AG09319 (cell line): ENCODE measurements at places on chromosomes 16 and 17.
A peak's percentile ranks its signal among the peaks of the same experiment; 100 is the strongest.

DNA sequence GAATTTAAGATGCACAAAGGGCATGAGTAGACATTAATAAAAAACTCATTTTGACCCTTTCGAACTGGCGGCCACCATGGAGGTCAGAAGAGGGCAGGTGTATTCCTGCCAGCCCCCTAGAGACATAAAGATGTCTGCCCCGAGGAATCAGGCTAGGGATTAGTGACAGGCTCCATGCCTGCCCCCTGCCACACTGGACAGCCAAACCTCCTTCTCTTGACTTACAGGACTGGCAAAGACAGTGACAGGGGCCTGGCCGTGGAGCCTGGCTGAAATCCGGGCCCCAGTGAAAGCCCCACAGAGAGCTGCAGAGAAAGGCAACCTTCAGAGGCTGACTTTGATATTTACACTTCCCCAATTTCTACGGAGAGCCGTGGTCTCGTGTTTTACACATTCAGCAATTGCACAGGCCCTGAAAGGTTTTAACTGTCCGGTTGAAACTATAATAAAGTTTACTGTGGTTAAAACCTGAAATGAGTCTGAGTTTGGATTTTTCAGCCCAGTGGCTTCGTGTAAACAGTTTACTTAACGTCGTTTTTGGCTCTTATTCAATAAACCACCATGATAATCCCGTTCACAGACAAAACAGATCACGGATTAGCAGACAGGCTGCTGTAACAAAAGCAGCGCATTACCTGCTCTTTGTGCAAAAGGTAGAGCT lies 243.9 kb upstream of the MYOCD start:
- no peak for DNase-seq

DNA sequence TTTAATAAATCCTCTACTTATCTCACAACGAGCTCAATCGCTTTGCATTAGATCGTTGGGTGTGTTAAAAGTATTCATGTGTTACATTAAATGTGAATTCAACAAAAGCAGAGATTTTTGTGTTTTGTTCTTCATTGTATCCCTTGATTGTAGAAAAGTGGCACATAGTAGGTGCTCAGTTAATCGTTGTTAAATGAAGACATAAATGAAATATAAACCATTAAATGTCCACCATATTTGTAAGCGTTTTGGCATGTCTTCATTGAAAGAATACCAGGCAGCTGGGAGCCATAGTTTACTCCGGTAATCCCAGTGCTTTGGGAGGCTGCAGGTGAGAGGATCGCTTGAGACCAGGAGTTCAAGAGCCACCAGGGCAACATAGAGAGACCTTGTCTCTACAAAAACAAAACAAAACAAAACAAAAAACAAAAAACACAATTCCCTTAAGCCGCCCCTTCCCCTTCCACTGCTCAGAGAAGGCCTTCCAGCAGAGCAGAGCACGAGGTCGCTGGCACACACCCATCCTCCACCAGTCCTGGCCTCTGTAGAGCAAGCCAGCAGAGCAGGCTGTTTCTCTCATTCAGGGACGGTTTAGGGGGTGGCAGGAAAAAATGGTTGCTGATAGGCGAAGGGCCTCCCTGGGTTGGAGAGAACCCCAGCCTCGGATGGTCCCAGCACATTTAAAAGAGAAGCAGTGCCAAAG lies 673 bp upstream of the CHD9 start:
- DNase-seq, result no peak

- no peak for DNase-seq
Measured at GRCh38 chr17:64938290-64938689, 19.0 kb upstream of the LRRC37A3 start.

- DNase-seq, result no peak
Measured at GRCh38 chr16:82655072-82655714, 28.4 kb downstream of the CDH13 start.

GRCh38 chr17:72616447-72616846 lies 476.0 kb downstream of the SLC39A11 start:
- no peak for DNase-seq

- peak; percentile 45 for DNase-seq
Measured at GRCh38 chr17:9465210-9465921, 110.3 kb downstream of the STX8 start.

DNA sequence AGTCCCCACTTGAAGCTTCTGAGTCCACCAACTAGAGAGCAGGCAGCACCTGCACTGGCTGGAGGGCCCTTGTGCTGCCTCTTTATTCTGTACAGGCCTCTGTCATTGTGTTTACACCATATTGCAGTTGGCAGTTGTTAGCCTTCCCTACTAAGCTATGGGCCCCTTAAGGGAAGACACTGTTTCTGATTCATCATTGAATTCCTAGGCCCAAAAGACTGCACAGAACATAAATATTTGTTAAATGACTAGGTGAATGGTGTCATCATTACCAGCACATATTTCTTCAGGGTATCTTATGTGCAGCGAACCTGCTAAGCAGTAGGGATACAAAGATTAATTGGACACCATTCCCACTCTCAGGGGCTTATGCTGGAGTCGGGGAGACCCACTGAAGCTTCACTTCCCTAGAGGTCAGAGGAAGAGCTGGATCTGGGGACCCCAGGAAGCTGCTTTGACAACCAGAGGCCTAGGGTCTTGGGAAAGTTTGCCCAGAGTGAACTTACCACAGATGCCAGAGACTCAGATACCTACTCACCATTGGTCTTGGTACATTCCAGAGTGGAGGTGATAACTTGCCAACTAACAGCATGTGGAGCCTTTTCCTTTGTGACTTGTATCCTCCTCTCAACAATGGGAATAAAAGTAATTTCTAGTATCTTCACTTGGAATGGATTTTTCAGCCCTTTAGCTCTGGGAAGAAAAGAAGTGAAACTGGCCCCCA lies 28.7 kb upstream of the DDX52 start:
- peak; percentile 28 for DNase-seq

DNA sequence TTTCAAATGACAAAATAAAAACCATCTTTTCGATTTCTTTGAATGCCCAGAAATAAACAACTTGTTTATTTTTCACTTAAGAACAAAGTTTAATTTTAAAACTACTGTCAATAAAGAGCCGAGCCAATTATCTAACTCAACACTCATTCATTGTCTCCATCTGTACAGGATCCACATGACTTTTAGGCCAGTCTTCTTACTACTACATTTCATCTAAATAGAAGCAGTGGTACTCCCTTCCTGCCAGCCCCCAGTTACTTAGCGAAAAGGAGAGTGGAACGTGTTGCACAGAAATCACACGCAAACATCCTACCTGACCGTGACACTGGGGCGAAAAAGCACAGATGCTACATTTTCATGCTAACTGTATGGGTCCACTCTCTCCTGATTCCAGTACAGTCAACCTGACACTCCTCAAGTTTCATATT lies 1.2 kb downstream of the GNA13 start:
- DNase-seq, result no peak

DNA sequence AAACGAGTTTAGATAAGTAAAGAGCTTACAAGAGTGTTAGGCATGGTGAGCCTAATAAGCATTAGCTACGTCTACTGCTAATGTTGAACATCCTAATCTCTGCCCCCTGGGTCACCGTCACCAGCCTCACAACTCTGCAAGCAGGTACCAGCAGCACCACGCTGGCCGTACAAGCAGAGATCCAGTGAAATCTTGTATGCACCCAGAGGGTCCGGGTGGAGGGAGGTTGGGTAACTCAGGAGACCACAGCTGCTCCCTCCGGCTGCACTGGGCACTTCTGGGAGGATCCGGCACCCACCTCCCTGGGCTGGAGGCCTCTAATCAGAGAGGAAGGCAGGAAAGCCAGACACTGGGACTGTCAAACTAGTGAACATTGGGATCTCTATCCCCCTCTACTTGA lies 8.4 kb upstream of the OR1F1 start:
- DNase-seq, result no peak

DNA sequence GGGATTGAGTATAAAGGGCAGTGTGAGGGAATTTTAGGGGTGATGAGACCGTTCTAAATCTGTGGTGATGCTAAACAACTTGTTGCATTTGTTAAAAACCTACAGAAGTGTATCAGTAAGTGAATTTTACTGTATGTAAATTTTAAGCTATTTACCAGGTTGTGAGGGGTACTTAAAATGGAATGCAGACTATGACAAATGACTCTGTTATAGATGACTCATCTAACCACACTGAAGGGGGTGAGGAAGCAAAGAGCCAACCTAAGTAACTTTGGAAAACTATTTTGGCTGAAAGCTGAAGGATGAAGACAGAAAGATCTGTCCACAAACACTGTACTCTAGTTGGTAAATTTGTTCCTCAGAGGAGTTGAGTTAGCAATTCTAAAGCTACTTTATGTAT lies 5.3 kb upstream of the MKS1 start:
- no peak for DNase-seq

GRCh38 chr16:50548125-50548908 lies at the start of gene NKD1:
NKD1 (plus strand) TSS chr16:50548396; CDS start chr16:50548554, 158 bp downstream.
- no peak for DNase-seq

DNA sequence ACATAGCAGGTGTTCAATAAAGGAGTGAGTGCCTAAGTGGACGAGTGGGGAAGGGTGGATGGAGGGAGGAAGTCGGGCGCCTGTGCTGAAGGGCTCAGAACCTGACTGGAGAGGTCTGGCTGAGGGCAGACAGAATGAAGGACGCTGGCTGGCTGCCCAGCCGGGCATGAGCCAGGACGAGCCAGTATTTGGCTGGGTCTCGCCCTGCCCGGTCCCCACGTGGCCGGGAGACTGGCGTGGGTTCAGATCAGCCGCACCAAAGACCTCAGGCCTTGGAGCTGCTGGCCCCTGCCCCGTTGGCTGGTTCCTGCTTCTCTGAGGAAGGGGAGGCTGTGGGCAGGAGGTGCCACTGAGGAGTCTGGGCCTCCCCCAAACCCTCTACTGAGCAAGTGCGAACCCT lies 79.8 kb downstream of the ENGASE start:
- DNase-seq, result no peak

GRCh38 chr17:80847496-80848230 lies 144.0 kb upstream of the CHMP6 start:
- DNase-seq, result no peak

DNA sequence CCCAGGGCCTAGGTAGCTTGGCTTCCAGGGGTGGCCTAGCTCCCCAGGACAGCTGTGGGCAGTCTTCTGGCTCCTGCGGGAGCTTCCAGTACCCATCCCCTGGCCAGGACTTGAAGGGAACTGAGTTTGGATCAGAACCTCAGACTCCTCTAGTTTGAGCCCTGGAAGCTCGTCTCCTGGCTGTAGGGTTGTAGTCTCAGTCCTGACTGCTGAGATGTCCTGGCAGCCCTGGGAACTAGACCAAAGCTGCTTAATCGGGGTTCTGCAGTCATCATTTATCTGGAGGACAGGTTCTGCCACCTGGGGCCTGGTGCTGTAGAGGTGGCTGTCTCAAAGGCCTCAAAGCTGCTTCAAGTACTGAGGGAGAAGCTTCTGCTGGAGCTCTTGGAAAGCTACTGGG lies 163.7 kb downstream of the WSCD1 start:
- no peak for DNase-seq

DNA sequence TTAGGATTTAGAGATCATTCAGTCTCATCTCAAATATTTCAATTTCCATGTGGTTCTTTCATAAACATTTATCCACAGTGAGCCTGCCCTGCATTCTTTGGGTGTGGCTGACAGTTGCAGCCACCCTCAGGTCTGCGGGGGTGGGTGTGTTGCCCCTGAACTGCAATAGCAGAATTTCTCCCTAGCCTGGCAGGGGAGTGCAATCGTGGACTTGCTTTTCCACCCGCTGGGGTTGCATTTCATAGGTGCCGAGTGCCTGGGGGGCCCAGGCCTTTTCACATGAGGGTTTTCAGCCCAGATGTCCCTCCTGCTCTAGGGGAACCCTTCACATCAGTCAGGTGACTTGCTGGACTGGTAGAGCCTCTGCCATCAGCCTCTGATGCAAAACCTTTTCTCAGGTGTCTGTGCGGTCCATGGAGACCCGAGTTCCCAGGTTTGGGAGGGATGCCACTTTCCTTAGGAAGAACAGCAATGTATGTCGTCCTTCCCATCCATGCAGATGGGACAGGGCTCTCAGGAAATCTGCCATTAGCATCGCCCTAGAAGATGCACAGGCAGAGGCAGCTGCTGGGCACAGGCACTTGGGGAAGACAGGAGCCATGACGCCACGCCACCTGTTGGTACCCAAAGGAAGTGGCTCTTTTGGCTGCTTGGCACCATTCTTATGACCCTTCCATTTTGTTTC lies 2.4 kb upstream of the USP36 start:
- DNase-seq, result no peak

GRCh38 chr17:27793906-27794569 lies 6.3 kb downstream of the NOS2 start:
- no peak for DNase-seq

DNA sequence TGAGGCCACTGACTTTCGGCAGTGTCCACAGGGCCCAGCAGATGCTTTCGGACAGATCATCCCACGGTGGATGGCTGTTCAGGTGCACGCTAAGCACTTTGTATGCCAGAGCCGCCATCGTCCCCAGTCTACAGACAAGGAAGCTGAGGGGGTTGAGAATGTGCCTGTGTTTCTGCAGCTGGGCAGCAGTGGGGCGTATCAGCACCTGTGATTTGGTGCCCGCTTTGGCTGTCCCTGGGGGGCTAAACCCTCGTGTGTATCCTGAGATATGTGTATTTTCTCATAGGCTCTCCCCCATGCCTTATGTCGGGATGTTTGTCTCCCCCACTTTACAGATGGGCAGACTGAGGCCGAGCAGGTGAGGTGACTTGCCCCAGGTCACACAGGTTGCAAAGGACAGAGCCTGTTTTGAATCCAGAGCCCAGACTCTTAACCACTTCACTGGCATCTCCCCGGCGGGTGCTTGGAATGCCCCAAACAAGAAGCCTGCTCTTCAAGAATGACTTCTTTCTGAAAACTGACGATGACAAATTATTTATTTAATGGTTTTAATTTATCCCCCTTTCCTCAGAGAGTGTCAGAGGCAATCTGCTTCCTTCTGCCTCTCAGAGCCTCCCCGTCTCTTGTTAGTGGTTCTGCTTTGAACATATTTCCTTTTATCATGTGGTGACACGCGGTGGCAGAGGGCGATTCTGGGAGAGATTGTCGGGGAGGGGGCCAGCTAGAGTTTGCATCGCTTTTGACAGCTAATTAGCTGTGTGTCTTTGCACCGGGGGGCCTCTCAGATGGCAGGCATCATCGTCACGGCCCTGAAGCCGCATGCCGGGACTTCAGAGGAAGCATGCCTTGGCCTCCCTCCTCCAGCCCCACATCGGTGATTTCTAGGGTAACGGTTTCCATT lies 149.6 kb upstream of the CIBAR2 start:
- no peak for DNase-seq

DNA sequence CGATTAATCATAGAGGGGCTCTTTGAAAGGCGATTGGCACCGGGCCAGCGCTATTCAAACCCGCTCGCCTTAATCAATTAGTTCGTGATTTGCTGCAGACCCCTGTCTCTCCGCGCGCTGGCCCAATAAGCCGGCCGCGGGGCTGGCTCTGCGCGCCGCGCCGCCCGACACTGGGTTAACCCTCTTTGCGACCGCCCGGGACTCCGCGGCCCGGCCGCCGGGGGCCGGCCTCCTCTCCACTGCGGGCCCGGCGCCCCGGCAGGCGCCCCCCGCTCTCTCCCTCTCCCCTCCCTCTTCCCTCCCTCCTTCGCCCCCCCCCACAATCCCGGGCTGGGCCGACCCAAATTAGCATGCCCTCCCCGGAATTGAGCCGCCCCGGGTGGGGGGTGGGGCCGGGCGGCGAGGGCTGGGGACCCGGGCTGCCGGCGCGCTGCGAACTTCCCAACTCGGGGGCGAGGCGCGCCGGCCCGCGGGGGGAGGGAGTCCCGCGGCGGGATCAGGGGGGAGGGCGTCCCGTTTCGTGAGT lies 428 bp upstream of the SALL1 start:
- DNase-seq, result peak; percentile 64
